CD4-positive, alpha-beta T cell (primary cell): ENCODE measurements at places on chromosomes 5 and 9.

DNA sequence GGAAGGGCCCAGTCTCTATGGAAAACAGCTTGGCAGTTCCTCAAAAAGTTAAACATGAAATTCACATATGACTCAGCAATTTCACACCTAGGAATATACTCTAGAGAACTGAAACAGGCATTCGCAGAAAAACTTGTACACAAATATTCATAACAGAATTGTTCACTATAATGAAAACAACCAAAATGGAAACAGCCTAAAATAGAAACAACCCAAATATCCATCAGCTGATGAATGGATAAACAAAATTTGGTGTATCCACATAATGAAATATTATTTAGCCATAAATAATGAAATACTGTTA, 4.8 kb upstream of the GPR150 start:
- H3K4me3 ChIP-seq = no peak overlapping the region
- H3K4me1 ChIP-seq = peaks cover 16% of the 10 kb centered on the region
- no peak overlapping the region for H3K27ac ChIP-seq
- no peak for DNase-seq
- H3K36me3 ChIP-seq = no peaks in the 10 kb centered on the region
- H3K27me3 ChIP-seq = no peaks in the 10 kb centered on the region

DNA sequence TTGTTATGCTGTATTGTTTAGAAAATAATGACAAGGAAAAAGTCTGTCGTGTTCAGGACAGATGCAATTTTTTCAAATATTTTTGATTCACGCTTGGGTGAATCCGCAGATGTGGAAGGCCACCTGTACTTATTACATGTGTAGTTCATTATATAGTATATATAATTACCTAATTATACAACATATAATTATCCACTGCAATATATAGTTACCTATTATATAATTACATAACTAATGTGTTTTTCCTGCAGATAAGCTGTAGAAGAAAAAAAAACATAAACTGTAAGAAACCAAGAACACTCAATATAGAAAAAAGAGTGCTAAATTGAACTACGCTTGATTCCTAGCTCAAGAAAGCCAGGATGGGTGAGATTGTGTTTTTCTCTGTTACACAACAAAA, 93.6 kb upstream of the RANBP3L start:
- no peaks in the 10 kb centered on the region for H3K36me3 ChIP-seq

- no peaks in the 10 kb centered on the region for H3K27me3 ChIP-seq
- peak overlapping the region; percentile 54 for H3K27ac ChIP-seq
- no peak for DNase-seq
- H3K36me3 ChIP-seq = peaks cover 44% of the 10 kb centered on the region
These were observed 17.3 kb downstream of the EEIG1 start for GRCh38 chr9:127963359-127964064.

GRCh38 chr5:159518371-159518770, 188.1 kb upstream of the IL12B start:
- H3K4me3 ChIP-seq = no peak overlapping the region
- H3K27ac ChIP-seq = no peak overlapping the region
- H3K4me1 ChIP-seq = no peaks in the 10 kb centered on the region
- no peaks in the 10 kb centered on the region for H3K36me3 ChIP-seq
- no peak for DNase-seq

DNA sequence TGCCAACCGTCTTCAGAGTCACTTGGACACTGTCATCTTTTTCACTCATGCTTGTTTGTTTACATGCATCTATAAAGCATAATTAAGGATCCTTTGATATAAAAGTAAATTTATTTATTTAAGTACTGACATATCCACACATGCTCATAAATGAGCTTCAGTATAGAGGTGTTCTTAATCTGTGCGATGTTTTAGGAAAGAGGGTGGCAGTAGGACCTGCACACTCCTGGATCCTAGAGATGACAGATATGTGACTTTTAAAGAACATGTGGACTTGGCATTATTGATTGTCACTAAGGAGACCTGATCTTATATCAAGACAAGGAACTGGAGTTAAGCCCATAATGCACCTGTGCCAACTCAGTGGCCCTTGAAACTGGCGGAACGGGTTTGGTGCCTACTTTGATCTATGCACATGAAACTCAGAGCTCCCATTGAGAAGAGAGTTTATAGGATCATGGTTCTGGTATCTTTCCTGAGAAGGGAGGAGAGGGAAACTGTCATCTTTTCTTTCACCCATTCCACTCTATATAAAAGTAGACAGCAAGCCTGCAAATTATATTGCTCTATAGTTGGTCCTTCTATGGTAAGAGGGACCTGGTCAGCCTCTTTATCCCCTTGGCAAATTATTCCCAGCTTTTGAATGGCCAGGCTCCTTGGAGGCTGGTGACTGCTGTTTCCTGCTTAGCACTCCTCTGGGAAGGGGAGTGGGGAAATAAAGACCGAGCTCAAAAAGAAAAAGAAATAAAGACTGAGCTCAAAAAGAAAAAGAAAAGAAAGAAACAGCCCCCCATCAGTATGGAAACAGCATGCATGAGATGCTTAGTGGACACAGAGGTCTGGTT, 57.8 kb upstream of the LIFR start:
- H3K27me3 ChIP-seq = no peaks in the 10 kb centered on the region
- H3K4me1 ChIP-seq = no peaks in the 10 kb centered on the region
- H3K27ac ChIP-seq = no peak overlapping the region
- H3K36me3 ChIP-seq = no peaks in the 10 kb centered on the region

DNA sequence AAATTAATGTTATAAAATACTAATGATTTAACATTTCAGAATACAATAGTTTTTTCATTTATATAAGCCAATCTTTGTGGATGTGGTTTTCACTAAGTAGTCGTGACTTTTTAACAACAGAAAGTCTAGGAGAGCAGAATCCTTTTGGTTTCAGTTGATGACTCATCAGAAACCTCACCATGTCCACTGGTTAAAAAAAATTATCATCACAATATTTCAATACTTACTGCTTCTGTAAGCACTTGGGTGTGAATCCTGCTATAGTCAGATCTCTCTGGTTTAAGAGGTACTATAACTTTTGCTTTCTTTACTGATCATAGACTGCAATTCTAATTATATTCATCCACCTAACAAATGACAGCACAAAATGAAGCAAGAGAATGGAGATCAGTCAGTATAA, 77.2 kb downstream of the MRPS30 start:
- no peak overlapping the region for H3K4me3 ChIP-seq
- no peak for DNase-seq
- H3K27me3 ChIP-seq = no peaks in the 10 kb centered on the region
- no peaks in the 10 kb centered on the region for H3K36me3 ChIP-seq
- no peak overlapping the region for H3K27ac ChIP-seq

DNA sequence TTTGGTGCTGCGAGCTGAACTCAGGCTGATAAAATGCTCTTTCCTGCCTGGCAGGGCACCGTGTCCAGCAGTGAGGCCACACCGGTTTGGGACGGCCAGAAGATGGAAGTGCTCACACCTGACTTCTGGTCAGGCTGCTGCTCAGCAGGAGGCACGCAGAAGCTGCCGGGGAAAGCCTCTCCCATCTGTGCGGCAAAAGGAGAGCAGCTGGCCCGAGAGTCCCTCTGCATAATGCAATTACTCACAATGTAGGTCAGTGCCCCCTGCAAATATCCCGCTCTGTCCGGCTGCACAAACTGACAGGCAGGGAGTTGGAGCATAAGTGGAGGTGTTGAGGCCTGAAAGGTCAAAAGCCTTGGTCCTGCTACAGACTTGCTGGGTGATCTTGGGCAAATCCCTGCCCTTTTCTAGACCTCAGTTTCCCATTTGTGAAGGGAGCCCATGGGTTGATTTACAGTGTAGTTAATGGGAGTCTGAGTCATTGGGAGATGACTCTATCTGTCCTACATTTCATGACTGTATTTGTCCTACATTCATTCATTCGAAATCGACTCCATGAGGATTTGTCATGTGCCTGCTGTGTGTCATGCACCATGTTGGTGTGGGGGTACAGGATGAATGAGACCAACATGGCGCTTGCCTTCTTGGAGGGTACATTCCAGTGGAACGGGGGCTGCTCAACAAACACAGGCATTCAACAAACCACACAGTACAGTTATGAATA, 61.8 kb upstream of the TBC1D2 start:
- no peaks in the 10 kb centered on the region for H3K27me3 ChIP-seq
- no peak for DNase-seq
- H3K4me3 ChIP-seq = no peak overlapping the region

GRCh38 chr5:82599030-82599429, 320.9 kb upstream of the RPS23 start:
- H3K36me3 ChIP-seq = no peaks in the 10 kb centered on the region
- H3K4me3 ChIP-seq = no peak overlapping the region
- DNase-seq = no peak
- no peaks in the 10 kb centered on the region for H3K4me1 ChIP-seq

DNA sequence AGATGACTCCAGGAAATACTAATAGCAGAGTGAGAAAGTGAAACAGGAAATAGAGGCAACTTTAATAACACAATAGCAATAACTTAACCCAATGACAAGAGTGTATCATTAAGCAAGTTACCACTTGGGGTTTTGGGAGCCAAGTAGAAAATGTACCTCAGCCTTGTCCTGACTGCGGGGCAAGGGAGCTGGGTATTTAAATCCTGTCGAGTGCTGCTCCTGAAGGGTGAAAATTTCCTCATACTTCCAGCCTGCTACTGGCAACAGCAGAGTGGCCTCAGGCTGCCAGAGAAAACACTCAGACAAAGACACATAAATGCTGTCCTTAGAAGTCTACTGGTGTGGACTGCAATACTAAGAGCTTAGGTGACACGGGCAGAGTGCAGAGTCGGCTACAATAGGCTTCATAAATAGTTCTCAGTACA, 112.5 kb upstream of the EMB start:
- no peak overlapping the region for H3K27ac ChIP-seq
- no peak overlapping the region for H3K4me3 ChIP-seq
- H3K27me3 ChIP-seq = no peaks in the 10 kb centered on the region
- no peak for DNase-seq

DNA sequence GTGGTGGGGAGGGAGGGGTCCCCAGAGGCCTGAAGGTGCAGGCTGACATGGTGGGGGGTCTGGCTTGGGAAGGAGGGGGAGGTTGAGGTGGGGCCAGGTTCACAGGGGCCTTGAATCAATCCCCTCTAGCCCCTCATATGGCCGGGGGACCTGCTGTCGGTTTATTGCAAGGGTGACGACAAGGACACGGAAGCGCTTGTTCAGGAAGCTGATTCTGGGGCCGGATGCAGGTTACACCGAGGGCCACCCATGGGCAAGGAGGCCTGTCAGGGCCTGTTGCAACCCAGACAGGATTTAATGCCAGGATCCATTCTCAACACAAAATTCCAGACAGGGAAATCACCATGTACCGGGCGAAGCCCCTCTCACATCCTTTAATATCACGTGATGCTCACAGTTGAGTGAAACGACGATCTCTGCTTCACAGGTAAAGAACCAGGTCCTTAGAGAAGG, 41.6 kb upstream of the SYNPO start:
- H3K27ac ChIP-seq = no peak overlapping the region
- H3K4me3 ChIP-seq = no peak overlapping the region
- no peaks in the 10 kb centered on the region for H3K27me3 ChIP-seq
- no peaks in the 10 kb centered on the region for H3K36me3 ChIP-seq
- DNase-seq = no peak
- H3K4me1 ChIP-seq = no peaks in the 10 kb centered on the region

DNA sequence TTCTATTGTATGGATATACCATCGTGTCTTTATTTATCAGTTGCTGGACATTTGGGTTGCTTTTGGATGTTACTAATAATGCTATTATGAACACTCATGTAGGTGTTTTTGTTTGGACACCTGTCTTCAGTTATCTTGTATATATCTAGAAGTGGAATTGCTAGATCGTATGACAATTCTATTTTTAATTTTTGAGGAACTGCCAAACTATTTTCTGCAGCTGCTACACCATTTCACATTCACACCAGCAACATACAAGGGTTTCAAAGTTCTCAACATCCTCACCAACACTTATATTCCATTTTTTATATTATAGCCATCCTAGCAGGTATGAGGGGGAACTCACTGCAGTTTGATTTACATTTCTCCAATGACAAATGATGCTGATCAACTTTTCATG, 324.6 kb downstream of the CAAP1 start:
- no peaks in the 10 kb centered on the region for H3K36me3 ChIP-seq
- no peak overlapping the region for H3K27ac ChIP-seq
- H3K4me3 ChIP-seq = no peak overlapping the region
